Urinary bladder (tissue), 4 donors: ENCODE measurements at places on chromosomes 1 and 21. TPM values are rescaled to one million over a fixed set of nuclear protein-coding genes. Genes with fewer than 3 reads are reported as not detected.

WNT4 gene
- total RNA-seq, result 3.0 TPM

DNA sequence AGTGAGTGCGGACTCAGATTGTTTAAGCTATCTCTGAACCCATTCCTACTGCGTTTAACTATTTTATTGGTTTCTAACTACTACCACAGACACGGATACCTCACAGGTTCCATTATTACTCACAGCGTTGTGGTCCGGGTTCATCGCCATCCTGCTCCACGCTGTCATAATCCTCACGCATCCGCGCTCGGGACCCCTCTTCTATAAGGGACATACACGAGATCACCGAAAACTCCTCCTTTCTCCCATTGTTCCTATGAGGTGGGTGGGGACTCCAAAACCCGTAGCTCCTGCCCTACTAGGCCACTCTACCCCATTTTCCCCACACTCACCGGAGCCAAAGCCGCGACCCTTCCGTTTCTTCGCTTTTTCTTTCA, 610 bp downstream of the RBM8A start:
- no peak for DNase-seq

DNA sequence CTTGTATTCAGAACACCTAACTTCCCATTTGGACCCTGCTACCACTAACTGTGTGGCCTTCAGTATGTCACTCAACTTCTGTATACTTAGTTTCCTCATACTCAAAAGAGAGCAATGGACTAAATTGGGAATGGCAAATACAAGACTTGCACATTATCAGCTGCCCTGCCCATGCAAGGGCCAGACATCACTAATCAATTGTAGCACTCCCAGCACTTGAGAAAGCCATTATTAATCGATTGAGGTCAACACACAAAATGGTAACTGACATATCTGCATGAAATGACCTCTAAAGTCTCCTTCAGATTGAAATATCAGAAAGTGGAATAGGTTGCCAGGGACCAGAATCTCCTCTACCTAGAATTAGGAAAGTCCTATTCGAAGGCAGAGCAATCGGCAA, 59.2 kb downstream of the MT1HL1 start:
- DNase-seq, result no peak

DNA sequence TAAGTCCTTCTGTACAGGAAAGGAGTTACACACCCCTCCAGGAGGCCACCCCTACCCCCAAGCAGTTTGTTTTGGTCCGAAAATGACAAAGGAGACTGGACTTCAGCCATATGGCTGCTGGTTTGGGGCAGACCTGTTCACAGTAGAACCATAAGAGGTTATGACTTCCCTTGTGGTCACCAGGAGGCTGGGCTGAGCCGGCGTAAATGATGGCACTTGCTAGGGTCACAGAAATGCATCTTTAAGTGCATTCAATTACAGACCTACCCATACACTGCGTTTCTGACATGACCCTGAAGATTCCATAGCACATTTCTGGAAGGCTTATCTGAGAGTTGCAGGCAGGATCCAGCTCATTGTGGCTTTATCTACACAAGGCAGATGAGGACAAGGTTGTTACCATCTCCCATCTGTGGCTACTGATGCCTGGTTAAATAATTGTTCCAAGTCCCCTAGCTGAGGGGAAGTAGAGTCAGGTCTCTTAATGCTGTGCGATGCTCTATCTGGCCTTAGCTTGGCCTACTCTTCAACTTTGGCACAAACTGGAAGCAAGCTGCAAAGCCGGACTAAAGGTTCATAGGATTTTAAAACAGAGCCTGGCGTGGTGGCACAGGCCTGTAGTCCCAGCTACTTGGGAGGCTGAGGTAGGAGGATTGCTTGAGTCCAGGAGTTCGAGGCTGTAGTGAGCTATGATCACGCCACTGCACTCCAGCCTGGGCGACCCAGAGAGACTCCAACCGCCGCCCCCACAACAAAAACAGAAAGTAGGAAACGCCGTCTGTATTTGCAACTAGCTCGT, 1.7 kb upstream of the TRIM67 start:
- DNase-seq, result no peak

DNA sequence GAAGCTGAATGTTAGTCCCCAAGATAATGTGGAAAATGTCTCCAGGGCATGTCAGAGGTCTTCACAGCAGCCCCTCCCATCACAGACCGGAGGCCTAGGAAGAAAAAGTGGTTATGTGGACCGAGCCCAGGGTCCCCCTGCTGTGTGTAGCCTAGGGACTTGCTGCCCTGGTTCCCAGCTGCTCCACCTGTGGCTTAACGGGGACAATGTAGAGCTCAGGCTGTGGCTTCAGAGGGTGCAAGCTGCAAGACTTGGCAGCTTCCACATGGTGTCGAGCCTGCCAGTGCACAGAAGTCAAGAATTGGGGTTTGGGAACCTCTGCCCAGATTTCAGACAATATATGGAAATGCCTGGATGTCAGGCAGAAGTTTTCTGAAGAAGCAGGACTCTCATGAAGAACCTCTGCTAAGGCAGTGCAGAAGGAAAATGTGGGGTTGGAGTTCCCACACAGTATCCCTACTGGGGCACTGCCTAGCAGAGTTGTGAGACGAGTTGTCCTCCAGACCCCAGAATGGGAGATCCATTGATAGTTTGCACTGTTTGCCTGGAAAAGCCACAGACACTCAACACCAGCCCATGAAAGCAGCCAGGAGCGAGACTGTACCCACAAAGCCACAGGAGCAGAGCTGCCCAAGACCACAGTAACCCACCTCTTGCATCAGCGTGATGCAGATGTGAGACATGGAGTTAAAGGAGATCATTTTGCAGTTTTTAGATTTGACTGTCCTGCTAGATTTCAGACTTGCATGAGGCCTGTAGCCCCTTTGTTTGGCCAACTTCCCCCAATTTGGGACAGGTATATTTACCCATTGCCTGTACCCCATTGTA, 204.9 kb downstream of the MRPL39 start:
- no peak for DNase-seq
